ENCODE measurements at places on chromosomes 13 and 19.

DNA sequence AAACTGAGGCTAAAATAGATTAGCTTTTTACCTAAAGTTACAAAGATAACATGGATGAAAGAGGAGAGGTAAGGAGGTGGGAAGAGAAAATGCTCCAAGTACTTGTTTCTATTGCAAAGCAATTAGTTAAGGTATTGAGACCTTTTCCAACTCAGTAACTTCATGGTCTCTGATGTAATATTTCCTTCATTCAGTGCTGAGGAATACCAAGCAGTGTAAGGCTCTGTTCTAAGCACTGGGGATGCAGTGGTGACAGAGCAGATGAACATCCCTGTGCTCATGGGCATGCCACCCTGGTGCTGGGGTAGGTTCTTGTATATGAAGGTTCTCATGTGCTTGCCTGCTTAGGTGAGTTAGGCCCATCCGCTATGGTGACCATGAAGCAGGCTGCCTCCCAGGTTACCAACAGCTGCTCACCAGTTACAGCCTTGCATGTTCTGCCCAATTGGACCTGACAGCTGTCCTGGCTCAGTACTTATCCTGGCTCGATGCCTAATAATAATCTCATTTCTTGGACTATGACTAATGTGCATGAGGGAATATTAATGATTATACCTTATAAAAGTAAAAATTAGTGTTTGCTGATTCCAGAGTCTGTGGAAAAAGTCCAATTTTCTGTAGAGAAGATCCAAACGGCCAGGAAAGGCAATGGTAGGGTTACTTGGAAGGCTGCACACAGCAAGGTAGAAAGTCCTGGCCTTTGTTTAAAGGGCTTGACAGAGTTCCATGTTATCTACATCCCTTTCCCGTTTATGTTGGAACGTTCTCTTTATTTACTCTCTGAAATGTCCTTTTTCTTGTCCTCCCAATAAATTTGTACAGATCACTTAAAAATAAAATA is 48.3 kb downstream of the LATS2 start:
- no peak for DNase-seq

DNA sequence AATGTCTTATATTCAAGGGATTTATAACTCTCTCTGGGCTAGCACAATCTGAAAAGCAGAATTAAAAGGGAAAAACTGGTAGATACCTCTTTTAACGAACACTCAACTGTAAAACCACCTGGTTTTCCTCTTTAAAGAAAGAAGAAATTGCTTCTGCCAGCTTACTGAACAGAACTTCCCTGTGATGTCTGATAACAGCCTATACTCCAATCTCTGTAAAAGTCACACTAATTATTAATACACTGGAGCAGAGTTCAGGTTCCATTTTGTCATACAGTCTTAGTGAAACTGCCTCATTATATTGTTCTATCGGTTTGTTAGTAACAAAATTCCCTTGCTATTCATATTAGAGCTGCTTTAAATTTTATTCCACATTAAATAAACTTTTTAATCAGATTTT is 251.0 kb upstream of the STARD13 start:
- DNase-seq: no peak

DNA sequence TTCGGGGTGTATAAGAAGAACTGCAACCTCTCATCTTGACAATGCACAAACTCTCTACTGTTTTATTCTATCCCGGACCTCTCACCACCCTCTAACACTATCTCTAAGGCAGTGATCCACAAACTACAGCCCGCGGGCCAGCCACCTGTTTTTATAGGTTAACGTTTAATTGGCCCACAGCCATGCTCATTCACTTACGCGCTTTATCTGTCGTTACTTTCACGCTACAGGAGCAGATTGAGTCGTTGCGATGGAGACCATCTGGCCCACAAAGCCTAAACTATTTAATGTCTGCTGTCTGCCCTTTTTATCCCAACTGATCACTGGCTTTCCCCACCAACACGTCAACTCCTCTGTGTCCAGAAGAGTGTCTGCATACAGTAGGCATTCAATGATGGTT is 158.9 kb downstream of the CACNA1A start:
- DNase-seq: no peak

DNA sequence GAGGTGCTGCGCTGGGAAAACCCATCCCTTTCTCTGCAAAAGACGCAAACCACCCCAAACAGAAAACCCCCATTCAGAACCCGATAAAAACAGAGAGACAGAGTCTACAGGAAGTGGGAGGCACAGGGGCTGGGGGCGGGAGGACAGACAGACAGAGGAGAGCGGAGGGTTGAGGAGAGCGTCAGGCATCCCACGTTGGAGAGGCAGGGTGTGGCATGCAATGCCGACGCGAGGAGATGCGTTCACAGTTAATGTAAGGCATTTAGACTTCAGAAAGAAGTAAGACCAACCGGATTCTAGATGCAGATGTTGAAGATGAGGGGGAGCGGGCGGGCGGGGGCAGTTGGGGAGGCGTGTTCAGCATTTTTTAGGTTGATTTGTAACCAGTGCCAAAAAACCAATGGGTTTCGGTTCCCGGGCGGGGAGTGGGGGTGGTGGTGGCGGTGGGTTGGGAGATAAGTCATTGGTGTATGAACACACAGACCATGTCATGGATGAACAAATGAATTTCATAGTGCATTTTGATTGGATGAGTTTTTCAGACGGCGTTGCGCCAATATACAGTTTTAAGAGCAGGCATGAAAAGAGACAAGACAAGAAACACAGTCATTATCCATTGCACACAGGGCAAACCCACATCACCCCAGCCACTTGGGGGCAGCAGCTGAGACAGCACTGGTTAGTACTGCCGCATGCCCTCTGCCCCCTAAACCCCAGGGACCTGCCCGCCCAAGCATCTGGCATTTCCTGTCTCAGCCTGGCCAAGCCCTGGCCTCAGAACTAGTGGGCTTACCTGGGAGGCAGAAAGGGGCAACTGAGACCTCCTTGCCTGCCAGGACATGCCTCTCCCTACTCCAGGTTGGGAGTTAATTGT is 91.3 kb downstream of the IER2 start:
- DNase-seq: no peak

DNA sequence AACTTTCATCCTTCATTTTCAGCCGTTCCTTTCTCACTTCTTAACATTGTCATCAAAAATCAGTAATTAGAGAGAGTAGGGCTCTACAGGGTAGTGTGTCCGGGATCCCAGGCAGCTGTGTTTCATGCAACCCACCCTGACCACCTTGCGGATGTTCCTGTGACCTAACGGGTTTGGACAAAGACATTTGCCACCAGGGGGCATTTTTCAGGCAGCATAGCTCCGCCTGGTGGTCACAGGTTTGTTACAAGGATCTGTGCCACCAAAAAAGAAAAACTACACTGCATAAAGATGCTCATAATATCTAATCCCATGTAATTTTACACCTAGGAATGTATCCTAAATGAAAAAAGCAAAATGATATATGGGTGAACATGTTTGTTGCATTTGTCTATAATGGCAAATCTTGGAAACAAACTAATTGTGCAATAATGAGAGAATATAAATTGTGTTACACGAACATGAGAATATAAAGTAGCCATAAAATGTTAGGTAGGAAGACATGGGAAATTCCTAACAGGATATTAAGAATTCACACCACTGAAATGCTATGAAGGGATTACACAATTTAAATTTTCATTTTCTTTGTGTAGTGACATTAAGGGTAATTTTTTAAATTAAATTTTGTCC is 123.0 kb downstream of the SLC7A1 start:
- DNase-seq: peak; percentile 34

- no peak for DNase-seq
Observed at GRCh38 chr13:80100636-80101035, 240.3 kb downstream of the SPRY2 start.

DNA sequence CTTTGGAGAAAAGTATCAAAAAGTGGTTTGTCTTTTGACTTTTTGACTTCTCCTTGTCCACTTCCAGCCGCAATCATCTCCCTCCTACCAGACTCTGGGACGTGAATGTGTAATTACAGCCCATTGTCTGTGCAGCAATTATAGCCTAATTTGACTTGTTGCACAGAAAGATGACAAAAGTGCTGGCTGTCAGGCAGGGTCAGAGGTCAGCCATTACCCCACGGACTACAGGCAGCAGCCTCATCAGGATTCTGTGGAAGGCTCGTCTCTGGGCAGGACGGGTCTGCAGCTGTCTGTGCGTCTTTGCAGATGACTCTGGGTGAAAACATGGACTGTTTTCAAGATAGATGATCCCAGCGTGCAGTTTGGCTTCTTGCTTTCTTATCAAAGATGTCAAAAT is 102.2 kb upstream of the EDNRB start:
- DNase-seq: no peak

GRCh38 chr19:12111943-12112637 is 28.1 kb downstream of the ZNF20 start:
- DNase-seq: no peak

- no peak for DNase-seq
Observed at GRCh38 chr13:50677258-50677657, 166.2 kb downstream of the DLEU7 start.

- no peak for DNase-seq
Observed at GRCh38 chr13:52882785-52883184, 34.3 kb upstream of the PCDH8 start.

- no peak for DNase-seq
Observed at GRCh38 chr13:99215184-99215830, 14.7 kb downstream of the UBAC2 start.

- DNase-seq: no peak
Observed at GRCh38 chr19:28482221-28482620, 730.7 kb downstream of the UQCRFS1 start.

DNA sequence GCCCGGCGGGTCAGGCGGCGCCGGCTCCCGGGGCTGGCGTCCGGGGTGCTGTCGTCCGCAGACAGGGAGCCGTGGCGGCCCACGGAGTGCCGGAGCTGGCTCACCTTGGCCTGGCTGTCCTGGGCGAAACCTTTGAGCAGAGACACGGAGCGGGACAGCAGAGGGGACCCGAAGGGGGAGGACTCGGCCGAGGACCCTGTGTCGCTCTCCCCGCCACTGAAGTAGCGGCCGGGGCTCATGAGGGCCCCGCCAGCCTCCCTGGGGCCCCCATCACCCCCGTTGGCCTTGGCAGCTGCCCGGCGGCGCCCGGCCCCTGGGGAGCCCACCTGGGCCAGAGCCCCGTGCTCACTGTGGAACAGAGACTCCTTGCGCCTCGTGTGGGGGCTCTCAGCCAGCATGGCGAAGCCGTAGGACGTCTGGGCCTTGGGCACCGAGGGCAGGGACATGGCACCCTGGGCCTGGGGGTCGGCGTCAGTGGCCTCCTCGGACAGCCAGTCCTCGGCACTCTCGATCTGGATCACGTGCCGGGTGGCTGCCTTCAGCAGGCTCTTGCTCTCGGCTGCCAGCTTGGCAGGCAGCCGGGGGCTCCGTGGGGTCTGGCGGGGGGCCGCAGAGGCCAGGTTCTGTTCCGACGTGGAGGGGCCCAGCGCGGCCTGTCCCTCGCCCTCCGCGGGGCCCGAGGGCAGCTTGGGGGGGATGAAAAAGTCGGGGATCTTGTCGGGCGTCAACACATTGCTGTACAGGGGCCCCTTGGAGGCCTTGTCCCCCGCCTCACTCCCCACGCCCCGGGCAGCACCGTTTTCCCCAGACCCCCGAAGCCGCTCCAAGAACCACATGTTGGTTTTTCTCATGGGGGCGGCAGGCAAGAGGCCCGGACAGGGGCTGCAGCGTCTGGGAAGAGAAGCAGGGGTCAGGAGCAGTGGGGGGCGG is 1.2 kb downstream of the C2CD4C start:
- no peak for DNase-seq

- DNase-seq: no peak
Observed at GRCh38 chr13:52615812-52616211, 26.4 kb upstream of the HNRNPA1L2 start.

- no peak for DNase-seq
Observed at GRCh38 chr13:78152415-78152814, 233.8 kb upstream of the EDNRB start.

DNA sequence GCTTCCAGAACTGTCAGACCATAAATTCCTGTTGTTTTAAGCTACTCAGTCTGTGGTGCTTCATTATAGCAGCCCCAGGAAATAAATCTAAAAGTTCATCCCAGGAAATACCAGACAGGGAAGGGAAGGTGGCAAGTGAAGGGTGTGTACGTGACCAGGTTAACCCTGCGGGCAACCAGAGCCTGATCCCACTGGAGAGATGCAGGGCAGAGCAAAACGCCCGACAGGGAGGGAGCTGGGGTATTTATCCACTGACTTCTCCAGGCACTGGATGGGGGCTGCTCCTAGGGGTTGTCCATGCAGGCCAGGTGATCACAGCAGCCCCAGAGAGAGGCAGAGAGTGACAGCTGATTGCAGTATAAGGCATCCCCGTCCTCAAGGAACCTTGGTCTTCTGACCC is 150.9 kb downstream of the CACNA1A start:
- DNase-seq: no peak

Data from stimulated activated CD4-positive, alpha-beta T cell treated with anti-CD3 and anti-CD28 coated beads, Interleukin-15, amount 100 ng/mL, for 48 hours (primary cell).